B cell (primary cell): ENCODE measurements at places on chromosomes 12 and 14.
A peak's percentile ranks its signal among the peaks of the same experiment; 100 is the strongest.

DNA sequence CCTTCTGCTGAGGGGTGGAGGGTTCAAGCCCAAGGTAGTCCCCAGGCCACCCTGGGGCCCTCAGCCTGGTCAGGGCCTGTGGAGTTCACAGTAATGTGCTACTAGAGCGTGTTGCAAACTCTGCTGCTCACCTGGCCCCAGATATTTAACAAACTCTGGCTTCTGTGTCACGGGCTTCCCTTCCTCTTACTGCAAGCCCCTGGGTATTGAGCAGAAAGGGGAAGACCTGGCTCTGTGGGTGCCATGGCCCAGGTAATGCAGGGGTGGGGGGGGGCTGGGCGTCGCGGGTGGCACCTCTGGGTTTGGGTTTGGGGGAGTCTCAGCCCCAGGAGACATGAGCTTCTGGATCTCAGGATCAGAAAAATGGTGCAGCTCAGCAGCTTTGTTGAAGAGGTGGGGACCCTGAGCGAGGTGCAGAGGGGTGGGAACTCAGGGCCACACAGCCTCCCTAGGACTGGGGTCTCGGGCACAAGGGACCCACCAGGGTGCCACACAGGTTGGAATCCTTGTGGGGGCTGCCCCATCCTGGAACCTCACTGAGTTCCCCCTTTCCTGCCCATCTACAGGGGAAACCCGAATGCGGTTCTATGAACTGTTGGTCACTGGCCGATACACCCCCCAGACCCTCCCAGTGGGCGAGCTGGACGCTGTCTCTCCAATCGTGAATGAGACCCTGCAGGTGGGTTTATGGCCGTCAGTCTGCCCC is 4.0 kb downstream of the SETD1B start:
- peak; percentile 74 for DNase-seq

- DNase-seq: no peak
Measured at GRCh38 chr14:32677129-32677780, 261.4 kb upstream of the NPAS3 start.

GRCh38 chr12:122208073-122208820 is 4.7 kb downstream of the B3GNT4 start:
- DNase-seq: no peak

DNA sequence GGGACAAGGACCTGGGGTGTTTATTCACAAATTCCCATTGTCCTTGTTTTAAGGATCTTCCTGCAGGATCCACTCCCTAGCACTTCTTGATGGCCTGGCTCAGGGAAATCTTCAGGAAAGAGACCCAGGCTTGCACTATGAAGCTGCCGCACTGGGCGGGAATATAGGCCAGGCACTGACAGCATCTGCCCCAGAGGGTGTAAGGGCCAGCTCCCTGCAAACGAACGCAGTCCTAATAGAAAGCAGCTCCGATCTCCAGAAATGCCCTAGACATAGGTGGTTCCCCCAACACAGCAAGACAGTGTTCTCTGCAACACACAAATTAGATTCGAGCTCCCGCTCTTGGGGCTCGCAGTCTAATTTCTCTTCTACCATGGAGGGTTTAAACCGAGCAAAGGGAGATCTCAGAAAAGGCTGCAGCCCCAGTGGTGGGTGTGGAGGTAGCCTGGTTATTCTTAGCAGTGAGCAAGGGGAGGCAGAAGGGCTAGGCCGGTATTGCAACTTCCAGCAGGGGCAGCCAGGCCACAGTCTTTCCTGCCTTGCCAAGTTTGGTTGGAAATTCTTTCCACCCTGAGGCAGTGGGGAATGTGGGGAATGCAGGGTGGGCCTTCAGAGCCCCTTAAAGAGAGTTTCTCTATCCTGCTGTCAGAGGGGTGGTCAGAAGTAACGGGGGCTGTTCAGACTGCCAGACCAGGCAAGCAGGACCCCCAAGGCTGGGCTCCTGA is 16.1 kb upstream of the WSCD2 start:
- DNase-seq: no peak
